Activated naive CD8-positive, alpha-beta T cell treated with anti-CD3 and anti-CD28 coated beads, Interleukin-2, amount 10 ng/mL, durations not matched to agents 7 days and 5 days (primary cell): ENCODE measurements at places on chromosomes 4 and X. TPM values are rescaled to one million over a fixed set of nuclear protein-coding genes. Genes with fewer than 3 reads are reported as not detected.

- no peaks in the 10 kb centered on the region for H3K36me3 ChIP-seq
- H3K27me3 ChIP-seq: peaks cover 4% of the 10 kb centered on the region
- no peak overlapping the region for H3K4me3 ChIP-seq
- no peak overlapping the region for H3K27ac ChIP-seq
- DNase-seq: no peak
These were observed 127.5 kb upstream of the TLR3 start for GRCh38 chr4:185941461-185941860.

NLGN4X gene
- total RNA-seq: not detected

DNA sequence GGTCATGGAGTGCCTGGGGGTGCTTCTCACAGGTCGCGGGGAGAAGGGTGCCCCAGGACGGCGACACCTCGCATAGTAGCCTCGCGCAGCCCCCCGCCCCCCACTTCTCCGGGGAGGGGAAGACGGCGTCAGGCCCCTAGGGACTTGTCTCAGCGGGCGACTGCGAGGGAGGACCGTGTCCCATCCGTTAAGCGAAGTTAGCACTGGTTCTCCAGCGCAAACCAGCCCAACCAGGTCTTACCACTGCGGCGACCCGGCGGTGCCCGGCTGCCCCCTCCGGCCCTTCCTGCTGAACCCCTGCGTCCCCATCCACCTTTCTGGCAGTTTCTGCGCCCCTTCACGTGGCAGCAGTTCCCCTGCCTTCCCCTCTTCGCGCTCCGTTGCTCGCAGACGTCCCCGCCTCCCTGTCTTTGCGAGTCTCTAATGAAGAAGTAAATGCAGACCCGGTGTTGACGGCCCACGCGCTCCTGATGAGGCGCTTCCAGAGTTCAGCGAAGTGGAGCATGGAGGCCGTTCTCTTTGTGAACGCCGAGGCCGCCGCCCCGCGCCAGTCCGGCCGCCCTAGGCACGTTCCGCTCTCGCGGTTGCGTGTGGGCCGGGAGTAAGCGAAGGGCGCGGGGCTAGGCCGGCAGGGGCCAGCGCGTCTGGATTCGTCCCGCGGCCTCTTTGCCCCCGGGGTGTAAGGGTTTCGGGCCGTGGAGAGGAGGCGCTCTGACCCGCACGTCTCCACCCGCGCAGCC, 3.0 kb downstream of the SLIT2 start:
- DNase-seq: no peak
- no peak overlapping the region for H3K27ac ChIP-seq
- H3K27me3 ChIP-seq: peaks cover 57% of the 10 kb centered on the region
- no peaks in the 10 kb centered on the region for H3K36me3 ChIP-seq

CLDN22 gene
- total RNA-seq: not detected

FGG gene
- not detected for total RNA-seq

DNA sequence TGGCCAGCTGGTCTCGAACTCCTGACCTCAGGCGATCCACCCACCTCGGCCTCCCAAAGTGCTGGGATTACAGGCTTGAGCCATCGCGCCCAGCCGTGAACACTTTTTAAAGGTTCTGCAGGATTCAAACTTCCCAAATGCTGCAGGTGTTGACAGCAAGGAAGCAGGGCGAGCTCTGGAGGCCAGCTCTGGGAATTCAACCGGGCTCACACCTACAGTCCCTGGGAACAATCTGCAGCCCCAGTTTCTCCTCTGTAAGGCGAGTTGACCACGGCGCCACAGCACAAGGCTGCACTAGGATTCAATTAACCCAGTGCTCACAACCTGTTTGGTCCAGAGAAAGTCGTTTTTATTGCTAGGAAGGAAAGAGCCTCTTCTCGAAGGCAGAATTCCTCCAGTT, 1.6 kb downstream of the MTNR1A start:
- DNase-seq: no peak
- no peaks in the 10 kb centered on the region for H3K4me1 ChIP-seq
- no peak overlapping the region for H3K4me3 ChIP-seq
- no peak overlapping the region for H3K27ac ChIP-seq

- H3K27ac ChIP-seq: no peak overlapping the region
- H3K36me3 ChIP-seq: no peaks in the 10 kb centered on the region
These were observed 100.8 kb downstream of the SPIN4 start for GRCh38 chrX:63250253-63250868.

PDCL2 gene
- total RNA-seq: not detected

GLRA3 gene
- total RNA-seq: not detected

- H3K4me3 ChIP-seq: no peak overlapping the region
- peaks cover 2% of the 10 kb centered on the region for H3K4me1 ChIP-seq
- H3K36me3 ChIP-seq: peaks cover 20% of the 10 kb centered on the region
- no peak for DNase-seq
- H3K27ac ChIP-seq: no peak overlapping the region
These were observed 25.2 kb downstream of the PI4K2B start for GRCh38 chr4:25258980-25259578.

DNA sequence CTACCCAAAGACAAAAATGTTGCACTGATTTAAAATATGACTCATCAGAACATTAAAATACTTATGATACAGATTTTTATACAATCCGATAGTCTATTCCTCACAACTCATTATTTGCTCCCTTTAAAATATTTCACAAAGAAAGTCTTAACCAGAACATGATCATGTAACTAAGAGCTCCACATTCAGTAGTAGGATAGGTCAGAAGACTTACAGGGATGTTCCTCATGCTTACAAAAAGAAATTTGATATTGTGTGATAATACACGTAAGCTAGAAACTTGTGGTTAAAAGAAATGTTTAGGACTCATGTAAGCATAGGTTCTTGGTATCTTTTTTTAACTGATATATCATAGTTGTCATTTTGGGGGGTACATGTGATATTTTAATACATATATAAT, 235.9 kb downstream of the PALLD start:
- H3K4me3 ChIP-seq: no peak overlapping the region
- H3K27ac ChIP-seq: no peak overlapping the region
- no peak for DNase-seq
- H3K36me3 ChIP-seq: no peaks in the 10 kb centered on the region
- H3K4me1 ChIP-seq: no peaks in the 10 kb centered on the region

DNA sequence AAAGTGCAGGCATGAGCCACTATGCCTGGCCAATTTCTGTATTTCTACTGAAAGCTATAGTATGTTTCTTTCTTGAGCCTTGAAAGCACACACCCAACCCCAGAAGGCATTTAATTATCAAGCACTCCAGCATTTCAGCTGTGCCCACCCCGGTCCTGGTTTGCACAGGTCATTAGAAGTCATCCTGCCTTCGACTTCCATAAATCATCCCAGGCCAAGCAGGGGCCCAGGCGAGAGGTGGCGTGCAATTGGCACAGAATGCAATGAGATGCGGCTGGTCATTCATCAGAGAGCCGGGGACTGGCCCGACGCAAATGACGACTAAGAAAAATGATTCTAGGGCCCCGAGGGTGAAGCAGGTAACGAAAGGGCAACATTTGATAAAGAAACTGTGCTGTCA, 24.8 kb upstream of the CRMP1 start:
- no peaks in the 10 kb centered on the region for H3K36me3 ChIP-seq
- DNase-seq: no peak
- H3K27me3 ChIP-seq: peaks cover 2% of the 10 kb centered on the region

DNA sequence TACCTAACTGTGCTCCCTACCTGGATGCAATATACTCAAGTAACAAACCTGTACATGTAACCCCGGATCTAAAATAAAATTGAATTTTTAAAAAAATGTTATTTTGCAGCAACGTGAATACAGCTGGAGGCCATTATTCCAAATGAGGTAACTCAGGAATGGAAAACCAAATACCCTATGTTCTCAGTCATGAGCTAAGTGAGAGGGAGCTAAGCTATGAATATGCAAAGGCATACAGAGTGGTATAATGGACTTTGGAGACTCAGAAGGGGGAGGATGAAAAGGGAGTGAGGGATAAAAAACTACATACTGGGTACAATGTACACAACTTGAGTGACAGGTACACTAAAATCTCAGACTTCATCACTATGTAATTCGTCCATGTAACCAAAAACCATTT, 78.6 kb downstream of the CENPC start:
- no peaks in the 10 kb centered on the region for H3K4me1 ChIP-seq
- H3K27ac ChIP-seq: no peak overlapping the region
- H3K4me3 ChIP-seq: no peak overlapping the region
- DNase-seq: no peak
- peaks cover 30% of the 10 kb centered on the region for H3K36me3 ChIP-seq

- no peak for DNase-seq
- peaks cover 6% of the 10 kb centered on the region for H3K27me3 ChIP-seq
- H3K4me3 ChIP-seq: no peak overlapping the region
- no peaks in the 10 kb centered on the region for H3K4me1 ChIP-seq
- no peaks in the 10 kb centered on the region for H3K36me3 ChIP-seq
These were observed 46.4 kb downstream of the SGMS2 start for GRCh38 chr4:107870916-107871786.

DNA sequence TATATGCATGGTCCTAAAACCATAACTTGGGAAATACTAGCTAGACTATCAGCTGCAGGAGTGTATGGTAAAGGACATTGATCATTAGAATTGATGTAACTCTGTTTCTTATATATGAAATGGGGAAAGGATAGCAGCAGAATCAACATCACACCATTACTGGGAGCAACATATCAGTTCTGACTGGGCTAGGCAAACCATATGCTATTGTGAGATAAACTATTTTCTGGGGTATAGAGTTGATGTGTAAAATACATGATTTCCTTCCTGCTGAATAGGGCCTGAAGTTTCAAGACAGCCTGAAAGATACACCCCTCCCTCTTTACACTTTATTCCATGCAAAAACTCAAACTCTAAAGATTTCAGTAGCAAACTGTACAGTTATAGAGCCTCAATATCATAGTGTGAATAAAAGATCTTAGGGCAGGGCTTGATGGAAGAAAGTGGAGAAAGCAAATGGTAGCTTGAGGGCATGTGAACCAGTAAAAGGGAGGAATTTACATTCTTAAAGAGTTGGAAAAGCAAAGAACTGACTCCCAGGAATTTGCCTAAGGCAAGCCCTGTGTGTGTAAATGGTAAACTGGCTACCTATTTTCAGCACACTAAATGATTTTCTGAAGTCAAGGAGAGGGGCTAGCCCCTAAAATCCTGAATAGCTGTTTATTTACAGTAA, 404.1 kb downstream of the MAPK10 start:
- H3K4me3 ChIP-seq: no peak overlapping the region
- no peaks in the 10 kb centered on the region for H3K36me3 ChIP-seq
- no peak for DNase-seq
- no peak overlapping the region for H3K27ac ChIP-seq
- no peaks in the 10 kb centered on the region for H3K4me1 ChIP-seq
- H3K27me3 ChIP-seq: peaks cover 3% of the 10 kb centered on the region

GRCh38 chr4:16827794-16828724, 70.4 kb downstream of the LDB2 start:
- no peak for DNase-seq
- no peaks in the 10 kb centered on the region for H3K36me3 ChIP-seq
- peaks cover 4% of the 10 kb centered on the region for H3K27me3 ChIP-seq
- H3K27ac ChIP-seq: no peak overlapping the region
- no peak overlapping the region for H3K4me3 ChIP-seq
- H3K4me1 ChIP-seq: no peaks in the 10 kb centered on the region

DNA sequence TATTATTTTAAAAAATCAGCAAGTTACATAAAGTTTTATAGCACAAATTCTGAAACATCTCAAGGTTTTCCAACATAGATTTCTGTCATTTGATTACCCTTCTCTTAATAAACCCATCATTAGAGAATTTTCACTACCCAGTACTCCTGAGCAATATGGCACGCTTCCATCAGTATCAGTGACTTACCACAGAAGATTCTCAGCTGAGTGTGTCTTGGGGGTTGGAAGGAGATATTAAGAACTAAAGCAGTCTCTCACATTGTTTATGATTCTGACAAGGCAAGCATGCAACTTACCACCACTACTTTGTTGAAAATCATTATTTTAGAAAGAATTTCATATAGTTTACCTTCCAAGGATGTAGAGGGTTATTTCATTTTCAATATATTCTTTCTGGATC, 67.7 kb downstream of the INPP4B start:
- peaks cover 2% of the 10 kb centered on the region for H3K27me3 ChIP-seq
- DNase-seq: no peak
- no peak overlapping the region for H3K4me3 ChIP-seq

DNA sequence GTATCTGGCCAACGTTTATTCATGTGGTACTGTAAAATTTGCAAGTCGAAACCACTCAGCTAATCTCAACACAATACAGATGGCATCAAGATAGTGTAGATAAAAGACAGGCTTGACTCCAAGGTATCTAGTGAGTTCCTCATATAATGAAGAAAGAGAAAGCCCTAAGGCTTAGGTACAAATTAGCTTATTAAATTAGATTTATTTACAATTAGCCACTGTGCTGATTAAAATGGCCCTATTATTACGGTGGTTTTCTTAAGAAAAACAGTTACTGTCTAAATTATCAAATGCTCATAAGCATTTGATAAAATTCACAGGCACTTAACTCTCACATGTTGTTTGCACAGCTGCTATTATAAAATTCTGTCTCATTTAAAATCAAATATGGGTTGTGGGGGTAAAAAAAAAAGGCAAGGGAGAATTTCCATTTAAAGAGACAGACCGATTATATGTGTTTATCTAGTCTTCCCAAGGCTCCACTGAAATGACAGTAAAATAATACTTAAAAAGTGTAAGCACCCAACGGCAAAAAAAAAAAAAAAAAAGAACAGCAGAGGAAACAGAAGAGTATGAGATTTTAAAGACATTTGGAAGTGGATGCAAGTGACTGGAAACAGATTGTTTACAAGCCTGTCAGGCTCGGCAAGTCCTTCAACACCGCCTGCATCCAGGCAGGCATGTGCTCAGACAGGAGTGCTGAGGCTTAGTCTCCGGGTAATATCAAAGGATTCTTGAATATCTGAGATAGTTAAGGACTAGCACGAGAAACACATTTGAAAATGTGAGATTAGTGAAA, 55.1 kb downstream of the FAM13A start:
- no peak overlapping the region for H3K4me3 ChIP-seq
- H3K4me1 ChIP-seq: no peaks in the 10 kb centered on the region
- no peaks in the 10 kb centered on the region for H3K27me3 ChIP-seq

HMX1 gene
- total RNA-seq: not detected

DNA sequence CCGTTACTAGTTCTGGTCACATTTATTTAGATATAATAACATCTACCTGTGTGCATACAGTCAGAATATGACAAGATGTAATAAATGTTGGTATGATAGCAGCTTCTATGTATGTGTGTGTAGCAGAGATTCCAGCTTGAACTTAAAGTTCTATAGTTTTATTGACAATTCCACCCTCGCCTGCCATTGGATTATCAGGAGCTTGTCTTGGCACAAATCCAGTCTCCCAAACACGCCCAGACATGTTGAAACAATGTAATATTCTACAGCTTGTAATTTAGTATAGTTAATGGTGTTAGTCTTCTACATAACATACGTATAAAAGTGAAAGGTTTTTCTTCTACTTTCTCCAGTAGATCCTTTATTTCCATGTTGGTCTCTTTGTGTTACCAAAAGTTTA, 44.4 kb downstream of the BBS12 start:
- no peak overlapping the region for H3K4me3 ChIP-seq
- H3K27me3 ChIP-seq: peaks cover 13% of the 10 kb centered on the region

XG gene
- not detected for total RNA-seq

ADH6 gene
- total RNA-seq: not detected
